ENCODE measurements at places on chromosomes 5 and 9.

DNA sequence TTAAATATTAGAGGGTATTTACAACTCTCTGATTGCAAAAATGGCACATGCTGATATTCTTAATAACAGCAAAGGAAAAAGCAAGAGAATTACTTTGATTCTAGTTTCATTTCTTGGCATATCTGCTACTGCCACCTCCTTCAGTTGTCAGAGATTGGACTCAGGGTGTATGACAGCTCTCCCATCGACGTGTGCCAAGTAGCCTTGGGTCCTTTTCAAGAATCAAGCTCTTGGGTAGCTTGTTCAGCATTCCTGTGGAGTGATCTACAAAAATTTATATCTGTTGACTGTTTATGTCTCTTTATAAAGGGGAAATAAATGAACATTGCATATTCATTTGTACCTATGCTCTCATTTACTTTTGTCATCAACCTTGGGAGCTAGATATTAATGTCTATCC is 315.6 kb downstream of the PRR16 start:
- peak; percentile 74 for DNase-seq

- DNase-seq: no peak
Observed at GRCh38 chr5:117473165-117473564, 898.5 kb upstream of the SEMA6A start.

DNA sequence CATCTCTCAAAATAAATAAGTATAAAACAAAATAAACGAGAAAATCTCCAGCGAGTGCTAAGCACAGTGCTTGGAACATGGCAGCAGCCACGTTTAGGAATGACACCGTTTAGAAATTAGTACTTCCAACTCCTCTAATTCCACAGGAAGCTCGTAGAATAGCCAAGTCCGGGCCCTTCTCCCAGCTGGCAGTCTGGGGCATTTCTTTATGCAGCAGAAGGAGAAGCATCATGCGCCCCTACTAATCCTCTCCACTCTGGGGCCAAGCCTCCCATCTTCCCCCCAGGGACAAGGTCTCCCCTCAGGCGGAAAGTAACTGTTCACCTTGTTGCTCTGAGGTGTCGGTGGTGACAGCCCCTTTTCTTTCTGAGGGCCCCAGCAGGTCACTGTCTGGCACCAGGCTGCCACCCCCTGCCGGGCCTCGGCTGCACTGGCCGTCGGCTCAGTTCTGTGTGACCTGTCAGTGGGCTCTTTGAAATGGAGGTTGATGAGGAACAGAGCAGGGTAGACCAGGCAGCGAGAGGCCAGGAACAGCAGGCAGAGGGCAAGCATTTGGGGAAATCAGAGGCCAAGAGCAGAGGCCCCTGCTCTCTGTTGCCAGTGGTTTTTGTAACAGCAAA is 113.5 kb upstream of the WWC1 start:
- no peak for DNase-seq

DNA sequence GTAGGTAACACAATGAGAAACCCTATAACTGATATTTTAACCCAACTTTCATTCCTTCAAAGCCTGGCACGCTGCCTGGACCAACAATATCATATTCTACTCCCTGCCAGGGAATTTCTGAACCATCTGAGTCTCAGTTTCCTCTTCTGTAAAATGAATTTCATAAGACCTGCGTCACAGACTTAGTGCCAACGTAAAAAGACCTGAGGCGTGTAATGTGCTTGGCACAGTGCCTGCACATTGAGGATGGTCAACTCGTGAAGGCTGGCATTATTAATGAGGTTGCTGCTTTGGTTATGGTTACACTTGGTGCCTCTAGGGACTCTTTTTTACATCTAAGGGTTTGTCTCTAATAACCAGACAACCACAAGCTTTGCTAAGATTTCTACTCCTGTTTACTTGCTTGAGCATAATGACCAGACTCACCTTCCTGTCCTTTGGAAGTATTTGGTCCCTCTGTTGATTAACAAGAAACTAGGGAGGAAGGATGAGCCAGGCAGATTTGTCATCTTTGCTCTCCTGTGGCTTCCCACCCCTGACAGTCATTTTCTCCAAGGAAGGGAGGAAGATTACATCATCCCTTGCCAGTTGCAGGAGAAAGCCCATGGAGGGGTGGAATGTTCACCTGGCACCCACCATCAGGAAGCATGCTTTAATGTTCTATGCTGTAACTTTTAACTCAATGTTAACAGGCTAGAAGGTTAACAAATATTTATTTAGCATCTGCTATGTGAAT is 79.0 kb downstream of the PAPPA start:
- peak; percentile 25 for DNase-seq

GRCh38 chr9:89844075-89844474 is 239.3 kb downstream of the GADD45G start:
- no peak for DNase-seq

DNA sequence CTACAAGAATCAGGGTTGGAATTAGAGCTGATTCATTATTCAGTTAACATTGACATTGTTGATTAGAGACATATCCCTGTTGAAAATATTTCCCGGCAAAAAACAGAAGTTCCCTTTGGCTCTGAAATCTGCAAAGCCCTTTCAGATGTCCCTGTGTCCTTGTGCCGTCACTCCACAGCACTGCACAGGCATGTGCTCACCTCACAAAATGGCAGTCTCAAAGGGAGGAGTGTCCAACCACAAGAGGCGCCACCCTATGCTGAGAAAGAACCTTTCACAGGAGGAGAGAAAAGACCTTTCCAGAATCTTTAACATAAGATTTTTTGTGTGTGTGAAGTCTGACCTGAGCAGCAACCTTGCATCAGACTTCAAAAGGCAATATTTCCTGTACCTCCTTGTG is 112.8 kb upstream of the PRSS3 start:
- no peak for DNase-seq

DNA sequence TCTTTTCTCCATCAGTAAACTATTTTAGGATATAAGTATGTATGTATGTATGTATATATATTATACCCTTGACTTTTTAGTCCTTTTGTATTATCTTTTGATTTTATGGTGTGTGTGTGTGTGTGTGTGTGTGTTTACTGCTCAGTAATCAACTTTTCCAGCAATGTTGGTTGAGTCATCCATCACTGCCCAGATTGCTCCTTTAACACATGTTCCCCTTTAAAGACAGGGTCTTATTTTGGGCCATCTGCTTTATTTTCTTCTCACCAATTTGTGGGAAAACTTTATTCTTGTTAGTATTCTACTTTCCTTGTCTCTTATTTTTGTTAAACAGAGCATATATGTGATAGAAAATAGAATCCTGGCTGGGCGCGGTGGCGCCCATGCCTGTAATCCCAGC is 28.1 kb downstream of the ANKRD33B start:
- no peak for DNase-seq

DNA sequence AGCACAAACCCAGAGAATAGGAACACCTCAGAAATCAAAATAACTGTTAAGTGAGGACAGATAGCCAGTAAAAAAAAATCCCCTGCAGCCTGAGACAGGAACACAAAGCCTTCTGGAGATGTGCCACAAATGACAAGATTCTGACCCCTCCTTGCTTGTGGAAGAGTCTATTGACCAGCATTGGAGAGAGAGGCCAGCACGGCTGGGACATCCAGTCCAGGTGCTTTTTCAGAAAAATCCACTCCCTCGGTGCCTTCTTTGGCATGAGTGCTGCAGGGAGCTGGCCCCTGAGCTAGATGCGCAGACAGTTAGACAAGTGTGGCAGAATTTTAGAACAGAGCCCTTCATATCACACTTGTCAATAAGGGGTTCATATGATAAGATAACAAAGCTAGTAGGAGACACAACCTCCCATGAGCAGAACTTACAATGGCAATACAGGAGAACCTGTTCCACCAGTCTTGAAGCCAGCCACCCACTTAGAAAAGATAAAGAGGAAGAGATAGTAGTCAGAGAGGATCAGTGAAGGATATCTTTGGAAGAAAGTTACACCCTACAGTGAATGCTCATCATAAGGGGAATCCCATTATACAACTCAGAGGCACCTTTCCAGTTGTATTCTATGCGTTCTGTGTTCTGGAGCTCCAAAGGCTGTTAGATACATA is 298.4 kb downstream of the TLE1 start:
- no peak for DNase-seq

GRCh38 chr9:18982262-18982620 is 50.8 kb downstream of the SAXO1 start:
- no peak for DNase-seq

- DNase-seq: no peak
Observed at GRCh38 chr9:108325406-108325805, 530.4 kb downstream of the ACTL7B start.

GRCh38 chr9:6029604-6030274 is 14.3 kb upstream of the RANBP6 start:
- no peak for DNase-seq

- peak; percentile 7 for DNase-seq
Observed at GRCh38 chr9:127979333-127980059, 1.3 kb downstream of the EEIG1 start.

DNA sequence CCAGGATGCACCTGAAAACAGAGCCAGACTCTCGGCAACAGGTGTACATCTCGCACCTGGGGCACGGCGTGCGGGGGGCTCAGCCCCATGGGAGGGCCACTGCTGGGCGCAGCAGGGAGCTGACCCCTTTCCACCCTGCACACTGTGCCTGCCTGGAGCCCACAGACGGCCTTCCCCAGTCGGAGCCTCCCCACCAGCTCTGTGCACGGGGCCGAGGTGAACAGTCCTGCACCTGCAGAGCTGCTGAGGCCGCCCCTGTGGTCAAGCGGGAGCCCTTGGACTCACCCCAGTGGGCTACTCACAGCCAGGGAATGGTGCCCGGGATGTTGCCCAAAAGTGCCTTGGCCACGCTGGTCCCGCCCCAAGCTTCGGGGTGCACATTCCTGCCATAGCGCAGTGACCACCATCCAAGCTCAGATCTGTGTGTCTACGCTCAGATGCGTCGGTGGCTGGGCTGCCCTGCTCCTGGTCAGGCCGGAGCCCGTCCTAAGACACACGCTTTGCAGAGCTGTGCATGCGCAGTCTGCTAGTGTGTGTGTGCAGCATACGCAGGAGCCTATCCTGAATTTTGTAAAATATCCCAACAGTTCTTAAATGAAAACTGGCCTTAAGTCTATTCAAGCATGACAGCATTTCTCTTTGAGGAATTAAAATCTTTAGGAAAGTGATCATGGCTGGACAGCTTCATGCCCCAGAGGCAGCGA is 8.4 kb upstream of the EXOC3 start:
- DNase-seq: no peak

- peak; percentile 71 for DNase-seq
Observed at GRCh38 chr5:172919525-172920446, 39.4 kb upstream of the RPL26L1 start.

DNA sequence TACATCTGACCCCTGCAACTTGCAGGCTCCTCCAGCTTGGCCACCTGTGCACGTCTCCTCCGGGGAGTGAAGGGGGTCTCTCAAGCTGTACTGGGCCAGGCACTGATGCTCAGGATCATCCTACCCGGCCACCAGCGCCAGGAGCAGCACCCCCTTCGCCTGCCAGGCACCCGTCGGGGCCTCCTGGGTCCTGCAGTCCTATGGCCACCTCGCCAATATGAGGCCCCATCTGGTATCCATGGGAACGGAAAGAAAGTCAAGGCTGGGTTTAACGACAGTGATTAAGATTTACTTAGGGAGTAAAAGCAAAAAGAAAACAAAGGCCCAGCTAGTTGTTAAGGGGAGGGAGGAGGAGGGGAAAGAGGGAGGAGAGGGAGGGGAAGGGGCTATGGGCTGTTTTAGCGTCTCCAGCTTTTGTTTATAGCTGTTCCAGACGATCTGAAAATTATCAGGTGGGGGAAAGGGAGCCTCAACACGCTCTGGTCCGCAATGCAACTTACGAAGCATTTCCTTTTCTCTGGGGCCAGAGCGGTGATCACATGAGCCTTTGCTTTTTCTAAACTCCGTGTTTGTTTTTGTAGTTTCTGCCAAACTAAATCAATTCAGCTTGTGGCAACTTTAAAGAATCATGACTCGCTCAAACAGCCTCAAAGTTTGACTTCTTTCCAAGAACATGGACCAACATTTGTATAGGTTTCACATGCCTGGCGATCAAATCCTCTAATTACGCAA is 132.4 kb downstream of the ROR2 start:
- DNase-seq: peak; percentile 59
